ENCODE measurements at places on chromosomes 1 and 21.

- peak; percentile 91 for DNase-seq
Measured at GRCh38 chr1:61141288-61142042, 59.1 kb downstream of the NFIA start.

- no peak for DNase-seq
Measured at GRCh38 chr1:238191170-238191569, 300.4 kb upstream of the ZP4 start.

DNA sequence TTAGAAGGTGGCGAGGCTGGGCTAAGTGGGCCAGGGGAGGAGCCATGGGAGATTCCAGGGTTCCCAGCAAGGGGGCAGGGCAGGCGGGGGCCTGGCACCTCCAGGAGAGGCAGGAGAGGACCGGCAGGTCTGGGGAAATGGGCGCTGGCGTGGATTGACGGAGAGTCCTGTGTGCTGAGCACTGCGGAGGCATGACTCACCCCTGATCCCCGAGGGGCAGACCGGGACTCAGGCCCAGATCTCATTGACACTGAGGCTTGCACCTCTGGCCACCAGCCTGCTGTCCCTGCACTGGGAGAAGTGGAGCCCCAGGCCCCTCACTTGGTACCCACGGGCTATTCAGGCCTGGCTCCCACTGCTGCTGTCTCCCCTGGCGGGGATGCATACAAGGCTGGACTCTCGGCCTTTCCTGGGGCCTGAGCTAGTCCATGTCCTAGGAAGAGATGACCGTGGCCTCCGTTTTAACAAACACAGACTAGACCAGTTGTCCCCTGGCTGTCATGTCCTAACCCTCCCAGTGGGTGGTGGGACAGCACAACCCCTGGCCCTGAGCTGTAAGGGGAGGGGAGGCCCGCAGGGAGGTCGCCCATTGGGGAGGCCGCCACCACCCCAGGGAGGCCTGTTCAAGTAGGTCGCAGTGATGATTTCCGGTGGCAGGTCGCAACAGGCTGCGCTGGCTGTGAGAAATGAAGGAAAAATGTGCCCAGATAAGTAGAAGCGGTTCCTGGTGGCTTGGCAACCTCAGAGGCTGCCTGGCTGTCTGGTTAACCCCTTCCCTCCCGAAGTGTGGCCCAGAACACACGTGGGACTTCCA, 39.7 kb downstream of the RIPK4 start:
- DNase-seq: no peak

DNA sequence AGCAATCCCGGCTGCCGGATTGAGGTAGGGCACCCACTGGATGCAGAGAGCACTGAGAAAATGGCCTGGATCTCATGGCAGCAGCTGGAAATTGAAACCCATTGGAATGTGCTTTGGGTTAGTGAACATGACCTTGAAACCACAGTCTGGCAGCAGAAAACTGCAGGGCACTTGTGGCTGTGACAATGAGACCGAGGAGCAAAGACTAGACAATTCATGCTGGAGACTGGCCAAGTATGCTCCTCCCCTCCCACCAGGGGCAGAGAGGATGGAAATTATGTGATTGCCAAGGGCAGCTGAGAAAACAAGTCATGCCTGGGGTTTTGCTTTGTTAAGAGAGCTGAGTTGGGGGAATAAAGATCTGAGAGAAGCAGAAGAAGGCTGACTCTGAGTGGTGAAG, 60.7 kb downstream of the ZNF697 start:
- peak; percentile 86 for DNase-seq

DNA sequence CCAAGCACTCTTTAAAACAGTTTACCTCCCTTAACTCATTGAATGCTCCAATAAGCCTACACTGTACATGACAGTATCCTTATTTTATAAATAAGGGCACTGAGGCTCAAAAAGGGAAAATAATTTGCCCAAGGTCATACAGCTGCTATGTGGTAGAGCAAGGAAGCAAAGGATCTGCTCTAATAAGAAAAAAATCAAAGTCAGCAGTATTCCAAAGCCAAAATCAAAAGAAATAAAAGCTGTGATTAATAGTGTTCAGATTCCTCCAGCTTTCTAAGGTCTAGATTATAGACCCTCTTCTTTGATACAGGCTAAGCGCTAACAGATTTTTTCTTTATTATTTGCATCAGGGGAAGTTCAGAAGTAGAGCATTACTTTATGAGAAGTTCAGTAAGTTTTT, 39.3 kb downstream of the IL12RB2 start:
- DNase-seq: no peak

DNA sequence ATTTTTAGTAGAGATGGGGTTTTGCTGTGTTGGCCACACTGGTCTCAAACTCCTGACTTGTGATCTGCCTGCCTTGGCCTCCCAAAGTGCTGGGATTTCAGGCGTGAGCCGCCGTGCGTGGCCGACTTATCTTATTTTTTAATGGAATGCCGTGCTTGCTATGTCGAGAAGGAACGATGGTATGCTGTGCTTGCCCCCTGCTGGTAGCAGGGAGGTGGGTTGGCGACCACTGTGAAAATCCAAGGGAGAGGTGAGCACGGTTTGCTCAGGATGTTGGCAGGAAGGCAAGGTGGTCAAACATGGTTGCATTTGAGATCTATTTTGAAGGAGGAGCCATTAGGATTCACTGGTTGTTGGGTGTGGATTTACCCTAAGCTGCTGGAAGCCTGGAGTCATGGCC, 45.8 kb upstream of the RCC2 start:
- DNase-seq: no peak

GRCh38 chr1:21804536-21804935, 7.5 kb upstream of the LDLRAD2 start:
- DNase-seq: no peak

GRCh38 chr1:45266151-45266801, 59.9 kb upstream of the ZSWIM5 start:
- no peak for DNase-seq

DNA sequence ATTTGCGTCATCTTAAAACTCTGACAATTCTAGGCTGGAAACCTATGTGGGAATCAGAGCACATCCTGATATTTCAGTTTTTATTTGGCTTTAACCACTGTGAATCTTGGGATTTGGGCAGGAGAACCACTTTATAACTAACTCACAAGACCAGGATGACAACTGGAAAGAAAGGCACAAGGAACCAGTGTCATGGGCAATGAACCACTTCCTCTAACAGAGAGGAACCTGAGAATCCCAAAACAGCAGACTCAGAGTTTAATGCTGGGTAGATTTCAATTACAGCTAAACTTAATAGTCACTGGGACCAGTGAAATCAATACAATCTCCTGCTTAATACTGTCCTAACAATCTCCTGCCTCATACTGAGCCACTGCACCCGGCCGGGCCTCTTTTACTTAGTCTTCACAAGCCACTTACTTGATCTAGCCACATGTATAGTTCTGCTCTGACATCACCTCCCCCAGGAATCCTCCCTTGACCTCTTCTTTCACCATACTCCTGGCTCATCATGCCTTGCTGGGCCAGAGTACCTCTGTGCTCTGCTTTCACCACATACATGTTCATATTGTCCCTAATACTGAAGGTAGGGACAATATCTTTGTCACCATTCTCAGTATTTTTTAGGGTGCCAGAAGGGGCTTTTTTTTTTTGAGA, 20.2 kb upstream of the SLFNL1 start:
- no peak for DNase-seq

DNA sequence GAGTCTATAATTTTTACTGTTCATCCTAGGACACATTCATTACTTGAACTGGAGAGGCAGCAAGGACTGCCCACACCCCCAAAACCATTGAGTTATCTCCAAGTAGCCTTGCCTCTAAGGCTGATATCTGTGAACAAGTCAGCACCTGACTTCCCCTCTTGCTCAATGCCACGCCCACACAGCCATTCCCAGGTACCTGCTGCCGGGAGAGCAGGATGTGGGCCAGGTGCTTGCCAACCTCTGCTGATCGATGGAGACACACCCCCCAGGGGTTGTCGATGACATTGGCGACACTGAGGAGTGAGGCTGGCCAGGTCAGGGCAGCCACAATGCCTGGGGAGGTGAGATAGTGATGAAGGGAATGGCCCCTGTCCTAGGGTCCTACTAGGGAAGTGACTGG, 60.1 kb downstream of the TMCO4 start:
- no peak for DNase-seq

DNA sequence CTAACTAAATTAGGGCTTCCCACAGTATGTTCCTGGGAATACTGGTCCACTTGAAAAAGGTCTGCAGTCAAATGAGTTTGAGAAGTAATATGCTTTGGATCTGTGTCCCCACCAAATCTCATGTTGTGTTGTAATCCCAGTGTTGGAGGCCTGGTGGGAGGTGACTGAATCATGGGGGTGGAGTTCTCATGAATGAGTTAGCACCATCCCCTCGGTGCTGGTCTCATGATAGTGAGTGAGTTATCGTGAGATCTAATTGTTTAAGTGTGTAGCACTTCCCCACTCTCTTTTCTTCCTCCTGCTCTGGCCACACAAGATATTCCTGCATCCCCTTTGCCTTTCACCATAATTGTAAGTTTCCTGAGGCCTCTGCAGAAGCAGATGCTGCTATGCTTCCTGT, 16.9 kb upstream of the DMRTB1 start:
- DNase-seq: no peak

DNA sequence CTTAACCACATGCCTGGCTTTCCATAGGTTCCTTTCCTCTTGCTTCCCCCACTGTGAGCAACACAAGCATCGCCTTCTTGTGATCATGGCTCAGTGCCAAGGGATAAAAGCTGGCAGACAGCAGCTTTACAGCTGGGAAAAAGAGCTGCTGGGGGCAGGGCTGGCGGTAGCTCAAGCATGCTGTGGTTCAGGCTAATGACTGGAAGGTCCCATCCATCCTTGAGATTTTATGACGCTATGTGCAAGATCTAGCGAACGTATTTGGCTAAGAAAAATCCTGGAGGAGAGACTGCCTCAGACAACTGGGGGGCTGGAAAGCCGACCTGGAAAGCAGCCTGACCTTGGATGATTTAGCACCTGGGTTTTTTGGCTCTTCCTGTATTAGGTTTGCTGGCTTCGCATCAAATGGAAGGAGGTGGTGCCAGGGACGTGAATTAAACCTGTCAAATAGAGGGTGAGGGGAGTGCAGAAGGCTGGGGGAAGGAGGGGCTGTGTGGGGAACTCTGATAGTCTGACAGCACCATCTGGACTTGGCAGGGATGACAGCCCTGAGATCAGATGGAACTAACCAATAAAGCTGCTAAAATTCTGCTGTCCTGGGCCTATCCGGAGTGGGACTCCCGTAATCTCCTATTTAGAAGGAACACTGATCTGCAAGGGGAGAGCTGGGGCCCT, 34.8 kb downstream of the ZMYND12 start:
- DNase-seq: peak; percentile 100

DNA sequence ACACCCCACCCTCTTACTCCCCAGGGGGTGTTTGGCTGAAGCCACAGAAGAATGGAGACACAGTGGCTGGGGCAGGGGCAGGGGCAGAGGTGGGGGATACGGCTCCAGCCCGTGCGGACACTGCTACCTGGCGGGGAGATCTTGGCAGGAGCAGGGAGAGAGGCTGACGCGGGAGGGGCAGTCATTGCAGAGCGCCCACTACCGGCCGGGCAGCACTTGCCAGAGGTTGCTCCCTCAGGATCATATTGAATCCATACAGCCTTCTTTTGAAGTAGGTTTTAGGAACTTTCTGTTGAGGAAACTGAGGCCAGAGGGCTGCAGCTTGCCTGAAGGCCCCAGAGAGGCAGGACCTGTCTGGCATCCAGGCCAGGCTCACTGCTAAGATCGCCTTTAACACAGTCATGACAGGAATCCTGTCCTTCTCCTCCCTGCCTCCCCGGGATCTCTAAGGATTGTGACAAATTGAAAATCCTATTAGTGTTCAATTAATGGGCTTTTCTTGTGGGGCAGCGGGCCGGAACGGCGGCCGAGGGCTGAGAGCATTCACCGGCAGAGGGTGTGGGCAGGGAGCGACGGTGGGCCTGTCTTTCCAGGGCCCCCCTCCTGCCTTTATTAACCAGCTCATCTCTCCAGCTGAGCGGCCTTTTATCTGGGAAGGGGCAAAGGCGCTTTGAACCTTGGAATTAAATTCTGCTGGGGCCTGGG, 65.5 kb upstream of the WNT4 start:
- peak; percentile 21 for DNase-seq

GRCh38 chr1:221099747-221100595, 220.7 kb downstream of the HLX start:
- no peak for DNase-seq

DNA sequence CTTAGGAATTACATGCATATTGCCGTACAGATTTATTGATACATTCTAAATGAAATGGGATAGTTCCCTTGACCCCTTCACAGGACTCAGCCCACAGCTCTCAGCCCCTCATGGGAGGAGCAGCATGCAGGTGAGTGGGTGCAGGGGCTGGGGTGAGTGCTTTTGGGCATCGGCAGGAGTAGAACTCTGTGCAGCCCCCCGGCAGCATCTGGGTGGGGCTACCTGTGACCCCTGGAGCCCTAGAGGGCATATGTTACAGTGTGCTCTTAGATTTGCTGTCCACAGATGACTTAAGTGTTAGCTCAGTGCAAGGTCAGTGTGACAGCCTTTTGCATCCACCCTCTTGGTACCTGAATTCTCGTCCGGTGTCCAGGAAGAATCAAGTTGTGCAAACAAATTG, 120.3 kb downstream of the GALNT2 start:
- DNase-seq: no peak

- peak; percentile 81 for DNase-seq
Measured at GRCh38 chr1:6111571-6111970, 65.9 kb downstream of the KCNAB2 start.

DNA sequence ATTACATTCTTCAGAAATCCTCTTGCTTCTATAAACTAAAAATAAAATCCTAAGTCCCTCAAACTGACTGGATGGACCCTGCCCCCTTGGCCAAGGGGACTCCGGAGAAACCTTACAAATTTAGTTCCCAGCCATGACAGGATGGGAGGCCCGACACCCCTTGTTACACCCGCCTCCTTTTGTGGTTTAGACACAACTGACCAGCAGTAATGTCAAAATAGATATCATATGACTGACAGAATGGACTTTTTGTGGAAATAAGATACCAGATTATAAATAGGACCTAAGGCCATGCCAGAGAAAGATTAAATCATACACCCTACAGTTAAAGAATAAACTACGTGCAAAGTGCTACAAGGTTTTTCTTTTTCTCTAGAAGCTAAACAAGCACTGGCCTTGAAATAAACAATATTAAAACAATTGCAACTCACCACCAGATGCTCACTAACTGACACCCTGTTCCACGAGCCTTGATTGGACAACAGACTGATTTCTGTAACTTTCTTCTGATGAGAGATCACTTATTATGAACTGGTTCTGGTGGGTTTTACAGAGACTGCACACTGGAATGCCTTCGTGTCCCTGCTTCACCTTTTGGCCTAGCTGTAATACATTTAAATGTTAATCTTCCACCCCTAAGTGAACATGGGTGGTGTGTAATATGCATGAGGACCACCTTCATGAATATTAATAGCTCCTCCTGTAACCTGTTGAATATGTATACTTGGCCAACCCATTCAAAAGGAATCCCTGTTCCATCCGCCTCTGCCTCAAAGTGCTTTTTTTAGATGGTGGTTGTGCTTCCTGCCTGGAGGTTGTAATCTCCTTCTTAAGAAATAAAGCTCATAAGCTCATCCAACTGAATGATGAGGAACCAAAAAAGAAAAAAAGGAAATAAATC, 99.6 kb downstream of the ODF2L start:
- DNase-seq: no peak
